Vagina (tissue), 2 donors: ENCODE measurements at places on chromosomes 13 and 19. TPM values are rescaled to one million over a fixed set of nuclear protein-coding genes. Genes with fewer than 3 reads are reported as not detected.

GRCh38 chr13:36417331-36417730 is 15.0 kb upstream of the CCNA1 start:
- DNase-seq = no peak

GRCh38 chr13:48158915-48159314 is 64.0 kb upstream of the MED4 start:
- no peak for DNase-seq

GRCh38 chr13:50425772-50426171 is 410.5 kb downstream of the KCNRG start:
- no peak for DNase-seq

DNA sequence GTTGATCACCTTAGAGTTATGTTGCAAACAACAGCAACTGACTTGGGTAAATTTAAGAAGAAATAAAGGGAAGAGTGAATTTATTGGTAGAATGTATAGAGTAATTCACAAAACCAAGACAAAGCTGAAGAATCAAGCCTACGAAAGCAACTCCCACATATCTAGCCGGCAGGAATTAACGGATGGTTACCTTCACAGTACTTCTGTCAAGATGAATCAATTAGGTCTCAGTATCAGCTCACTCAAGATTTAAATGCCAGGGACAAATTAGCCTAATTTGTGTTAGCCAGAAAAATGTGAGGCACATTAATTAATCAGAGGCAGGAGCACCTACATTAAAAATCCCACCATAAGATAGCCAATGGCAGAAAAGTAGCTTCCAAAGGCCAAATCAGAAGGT is 10.7 kb downstream of the KPNA3 start:
- DNase-seq = no peak

DNA sequence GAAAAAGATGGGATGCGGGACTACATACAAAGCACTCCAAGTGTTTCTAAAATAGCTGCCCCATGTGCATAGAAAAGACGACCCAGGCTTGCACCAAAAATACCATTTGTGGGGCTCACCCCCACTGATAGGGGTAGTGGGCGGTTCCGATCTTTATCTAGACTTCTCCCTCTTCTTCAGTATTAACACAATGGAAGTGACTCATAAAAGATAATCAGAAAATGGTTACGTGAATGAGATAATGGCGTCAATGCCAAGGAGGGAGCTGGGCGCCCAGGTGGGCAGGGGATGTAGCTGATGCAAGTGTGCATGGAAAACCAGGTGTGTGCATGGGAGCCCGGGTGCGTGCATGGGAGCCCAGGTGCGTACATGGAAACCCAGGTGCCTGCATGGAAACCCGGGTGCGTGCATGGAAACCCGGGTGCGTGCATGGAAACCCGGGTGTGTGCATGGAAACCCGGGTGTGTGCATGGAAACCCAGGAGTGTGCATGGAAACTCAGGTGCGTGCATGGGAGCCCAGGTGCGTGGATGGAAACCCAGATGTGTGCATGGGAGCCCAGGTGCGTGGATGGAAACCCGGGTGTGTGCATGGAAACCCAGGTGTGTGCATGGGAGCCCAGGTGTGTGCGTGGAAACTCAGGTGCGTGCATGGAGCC is 32.7 kb downstream of the LAMP1 start:
- no peak for DNase-seq

GRCh38 chr13:48214519-48215121 is 18.4 kb upstream of the ITM2B start:
- DNase-seq = no peak

COL5A3 gene
- total RNA-seq = 13.3 TPM

CPAMD8 gene
- total RNA-seq = 16.0 TPM

TNNI3 gene
- total RNA-seq = not detected

UBE2L5 gene
- total RNA-seq = not detected

C19orf67 gene
- not detected for total RNA-seq

RNF225 gene
- 0.98 TPM for total RNA-seq

OR4F17 gene
- not detected for total RNA-seq

BLOC1S3 gene
- 12.5 TPM for total RNA-seq
